Activated T-helper 17 cell treated with anti-CD3 and anti-CD28 coated beads, Interleukin-2, amount 50 U/mL, for 72 hours (primary cell): ENCODE measurements at places on chromosomes 3 and 15. TPM values are rescaled to one million over a fixed set of nuclear protein-coding genes. Genes with fewer than 3 reads are reported as not detected.
A peak's percentile ranks its signal among the peaks of the same experiment; 100 is the strongest.

The TTLL13 gene
- not detected for total RNA-seq

The PIK3R4 gene
- total RNA-seq = 17.4 TPM

The LRTM1 gene
- not detected for total RNA-seq

The ACAN gene
- not detected for total RNA-seq

The CAMKV gene
- total RNA-seq = 0.15 TPM

The ALDH1A2 gene
- total RNA-seq = 1.1 TPM

The GLDN gene
- not detected for total RNA-seq

The NPAP1 gene
- not detected for total RNA-seq

The BCL2A1 gene
- total RNA-seq = 32.7 TPM

The NT5DC2 gene
- 54.7 TPM for total RNA-seq

The CYP1A1 gene
- total RNA-seq = 3.3 TPM

The SAXO2 gene
- total RNA-seq = not detected

The GOLGA8G gene
- total RNA-seq = not detected

The TP63 gene
- total RNA-seq = 0.98 TPM

GRCh38 chr3:124178531-124178930 is 186.6 kb upstream of the ROPN1 start:
- no peak for ATAC-seq
- no peak overlapping the region for H3K4me3 ChIP-seq
- no peaks in the 10 kb centered on the region for H3K36me3 ChIP-seq
- H3K27ac ChIP-seq = no peak overlapping the region
- H3K4me1 ChIP-seq = no peaks in the 10 kb centered on the region

GRCh38 chr15:57500256-57500655 is 91.4 kb upstream of the MYZAP start:
- peaks cover 3% of the 10 kb centered on the region for H3K4me1 ChIP-seq
- H3K36me3 ChIP-seq = no peaks in the 10 kb centered on the region
- peaks cover 9% of the 10 kb centered on the region for H3K27me3 ChIP-seq

DNA sequence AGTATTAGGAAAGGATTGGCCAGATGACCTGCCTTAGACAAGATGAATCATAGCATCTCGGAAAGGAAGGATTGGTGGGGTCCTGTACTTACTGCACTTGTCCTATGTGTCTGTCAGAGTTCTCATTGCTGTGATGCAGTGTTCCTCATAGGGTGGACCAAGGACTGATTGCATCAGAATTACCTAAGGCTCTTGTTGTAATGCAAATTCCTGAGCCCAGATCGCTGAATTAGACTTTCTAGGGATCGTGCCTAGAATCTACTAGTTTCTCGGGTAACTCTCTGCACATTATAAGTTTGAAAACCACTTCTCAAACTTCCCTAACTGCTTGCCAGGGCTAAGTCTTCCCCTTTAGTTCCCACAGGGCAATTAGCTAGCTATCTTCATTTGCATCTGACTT is 74.9 kb upstream of the SKOR1 start:
- ATAC-seq = no peak
- H3K27me3 ChIP-seq = no peaks in the 10 kb centered on the region
- H3K4me1 ChIP-seq = peaks cover 14% of the 10 kb centered on the region
- no peak overlapping the region for H3K27ac ChIP-seq
- H3K4me3 ChIP-seq = no peak overlapping the region

GRCh38 chr3:108159105-108159504 is 63.1 kb downstream of the IFT57 start:
- no peaks in the 10 kb centered on the region for H3K27me3 ChIP-seq
- no peaks in the 10 kb centered on the region for H3K4me1 ChIP-seq
- no peak overlapping the region for H3K27ac ChIP-seq
- H3K4me3 ChIP-seq = no peak overlapping the region
- peaks cover 29% of the 10 kb centered on the region for H3K36me3 ChIP-seq

GRCh38 chr3:63979093-63979885 is 44.0 kb downstream of the PSMD6 start:
- peak; percentile 37 for ATAC-seq
- peaks cover 53% of the 10 kb centered on the region for H3K4me1 ChIP-seq
- peaks cover 52% of the 10 kb centered on the region for H3K36me3 ChIP-seq
- no peaks in the 10 kb centered on the region for H3K27me3 ChIP-seq
- H3K27ac ChIP-seq = peak overlapping the region; percentile 70

DNA sequence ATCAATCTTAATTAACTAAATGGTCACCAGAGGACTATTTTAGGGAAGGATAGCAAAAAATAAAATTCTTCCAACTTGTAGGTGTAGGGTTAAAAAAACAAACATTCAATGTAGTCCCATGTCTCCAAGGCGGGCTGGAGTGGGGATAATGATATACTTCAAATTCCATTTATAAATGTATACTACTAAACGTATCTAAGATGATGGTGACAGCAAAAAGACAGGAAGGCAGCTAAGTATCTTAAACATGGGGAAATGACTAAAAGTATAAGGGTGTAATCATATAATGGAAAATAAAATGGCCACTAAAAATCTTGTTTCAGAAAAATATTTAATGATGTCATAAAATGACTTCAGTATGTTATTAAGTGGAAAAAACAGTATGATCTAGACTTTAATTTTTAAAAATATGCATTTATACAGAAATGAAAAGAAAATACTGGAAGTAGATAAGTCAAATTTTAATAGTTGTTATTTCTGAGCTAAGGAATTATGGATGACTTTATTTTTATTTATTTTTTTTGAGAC is 181.7 kb downstream of the SUCLG2 start:
- no peak overlapping the region for H3K27ac ChIP-seq
- ATAC-seq = no peak
- H3K4me3 ChIP-seq = no peak overlapping the region
- H3K36me3 ChIP-seq = peaks cover 55% of the 10 kb centered on the region
- H3K4me1 ChIP-seq = peaks cover 6% of the 10 kb centered on the region

GRCh38 chr3:32958509-32958908 is 7.1 kb downstream of the CCR4 start:
- peaks cover 35% of the 10 kb centered on the region for H3K4me1 ChIP-seq
- peak overlapping the region; percentile 100 for H3K4me3 ChIP-seq
- no peak for ATAC-seq

- no peaks in the 10 kb centered on the region for H3K27me3 ChIP-seq
- no peaks in the 10 kb centered on the region for H3K36me3 ChIP-seq
- no peak overlapping the region for H3K4me3 ChIP-seq
Measured at GRCh38 chr15:39667382-39668127, 86.7 kb downstream of the THBS1 start.

GRCh38 chr3:42509111-42509510 is 6.7 kb downstream of the VIPR1 start:
- H3K27me3 ChIP-seq = no peaks in the 10 kb centered on the region
- H3K36me3 ChIP-seq = no peaks in the 10 kb centered on the region
- H3K27ac ChIP-seq = peak overlapping the region; percentile 8
- no peak overlapping the region for H3K4me3 ChIP-seq
- ATAC-seq = no peak

DNA sequence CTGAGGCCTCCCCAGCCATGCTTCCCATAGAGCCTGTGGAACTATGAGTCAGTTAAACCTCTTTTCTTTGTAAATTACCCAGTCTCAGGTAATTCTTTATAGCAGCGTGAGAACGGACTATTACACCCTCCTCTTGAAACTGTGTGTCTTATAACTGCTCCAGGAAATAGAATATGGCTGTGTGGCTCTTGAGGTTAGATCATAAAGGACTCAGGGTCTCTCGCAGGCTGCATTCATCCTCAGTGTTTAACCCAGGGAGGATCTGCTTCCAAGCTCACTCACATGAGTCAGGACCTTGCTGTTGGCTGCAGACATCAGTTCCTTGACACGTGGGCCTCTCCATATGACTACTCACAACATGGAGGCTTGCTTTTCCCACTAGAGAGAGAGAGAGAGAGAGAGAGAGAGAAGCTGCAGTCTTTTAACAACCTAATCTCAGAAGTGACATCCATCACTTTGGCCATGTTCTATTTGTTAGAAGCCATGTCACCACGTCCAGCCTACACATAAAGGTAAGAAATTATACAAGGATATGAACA is 114.3 kb upstream of the UBE2E1 start:
- ATAC-seq = no peak
- H3K4me3 ChIP-seq = no peak overlapping the region
- H3K4me1 ChIP-seq = no peaks in the 10 kb centered on the region
- H3K36me3 ChIP-seq = no peaks in the 10 kb centered on the region
- H3K27me3 ChIP-seq = no peaks in the 10 kb centered on the region
- no peak overlapping the region for H3K27ac ChIP-seq

DNA sequence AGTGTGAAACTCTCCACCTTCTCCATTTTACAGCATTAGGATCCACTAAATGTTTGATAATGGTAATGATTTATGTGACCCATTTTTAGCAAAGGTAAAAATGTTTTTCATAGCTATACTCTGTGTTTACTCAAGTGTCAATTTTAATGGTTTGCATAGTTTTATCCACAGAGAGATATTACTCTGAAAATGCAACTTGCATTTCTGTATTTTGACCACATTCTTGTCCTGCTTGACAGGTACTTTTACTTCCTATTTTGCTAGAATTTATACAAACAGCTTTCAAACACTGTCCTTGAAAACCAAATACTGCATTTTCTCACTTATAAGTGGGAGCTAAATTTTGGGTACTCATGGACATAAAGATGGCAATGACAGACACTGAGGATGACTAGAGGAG is 62.9 kb downstream of the SERPINI1 start:
- no peaks in the 10 kb centered on the region for H3K36me3 ChIP-seq
- ATAC-seq = no peak
- H3K27ac ChIP-seq = no peak overlapping the region
- no peak overlapping the region for H3K4me3 ChIP-seq

- no peaks in the 10 kb centered on the region for H3K36me3 ChIP-seq
- H3K27ac ChIP-seq = no peak overlapping the region
Measured at GRCh38 chr3:88985491-88985890, 121.9 kb upstream of the EPHA3 start.

GRCh38 chr3:32644380-32644779 is 40.6 kb upstream of the CNOT10 start:
- no peak overlapping the region for H3K4me3 ChIP-seq
- no peaks in the 10 kb centered on the region for H3K4me1 ChIP-seq
- ATAC-seq = no peak
- H3K27ac ChIP-seq = no peak overlapping the region
- peaks cover 4% of the 10 kb centered on the region for H3K27me3 ChIP-seq
- no peaks in the 10 kb centered on the region for H3K36me3 ChIP-seq

GRCh38 chr15:99580076-99580475 is 14.3 kb downstream of the MEF2A start:
- H3K27ac ChIP-seq = no peak overlapping the region
- H3K4me3 ChIP-seq = no peak overlapping the region
- H3K27me3 ChIP-seq = no peaks in the 10 kb centered on the region
- peaks cover 34% of the 10 kb centered on the region for H3K4me1 ChIP-seq
- peaks cover 8% of the 10 kb centered on the region for H3K36me3 ChIP-seq

GRCh38 chr15:49040151-49040550 is 6.1 kb downstream of the SECISBP2L start:
- H3K27ac ChIP-seq = no peak overlapping the region
- peaks cover 16% of the 10 kb centered on the region for H3K36me3 ChIP-seq
- no peaks in the 10 kb centered on the region for H3K27me3 ChIP-seq

- H3K27ac ChIP-seq = no peak overlapping the region
- H3K4me3 ChIP-seq = no peak overlapping the region
- ATAC-seq = no peak
- no peaks in the 10 kb centered on the region for H3K27me3 ChIP-seq
- no peaks in the 10 kb centered on the region for H3K36me3 ChIP-seq
Measured at GRCh38 chr3:59285560-59285959, 235.7 kb upstream of the CFAP20DC start.

DNA sequence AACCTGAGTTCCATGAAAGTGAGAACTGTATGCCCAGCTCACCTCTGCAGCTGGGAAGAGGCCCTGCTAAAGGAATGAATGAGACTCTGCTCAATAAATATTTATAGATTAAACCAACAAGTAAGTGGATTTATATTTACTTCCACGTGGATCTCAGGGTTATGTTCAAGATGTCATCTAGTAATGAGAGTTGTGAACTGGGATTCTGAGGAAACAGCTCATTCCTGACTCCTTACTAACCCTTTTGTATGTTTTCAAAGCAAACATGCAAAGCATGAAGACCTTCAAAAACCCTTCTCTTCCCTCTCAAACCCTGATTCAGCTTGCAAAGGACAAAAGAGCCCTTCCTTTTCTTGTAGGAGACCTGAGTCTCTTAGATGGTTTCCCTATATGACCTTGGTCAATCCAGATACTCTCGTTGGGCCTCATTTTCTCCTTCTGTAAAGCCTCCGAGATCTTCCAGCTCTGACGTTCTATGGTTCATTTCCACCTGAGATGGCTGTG is 53.4 kb downstream of the LSM3 start:
- no peak overlapping the region for H3K27ac ChIP-seq
- H3K4me1 ChIP-seq = no peaks in the 10 kb centered on the region
- no peaks in the 10 kb centered on the region for H3K36me3 ChIP-seq
- H3K4me3 ChIP-seq = no peak overlapping the region
- H3K27me3 ChIP-seq = peaks cover 48% of the 10 kb centered on the region
